ENCODE measurements at places on chromosomes 7 and 10.
A peak's percentile ranks its signal among the peaks of the same experiment; 100 is the strongest.

- DNase-seq: no peak
Observed at GRCh38 chr7:39164887-39165286, 187.2 kb downstream of the POU6F2 start.

DNA sequence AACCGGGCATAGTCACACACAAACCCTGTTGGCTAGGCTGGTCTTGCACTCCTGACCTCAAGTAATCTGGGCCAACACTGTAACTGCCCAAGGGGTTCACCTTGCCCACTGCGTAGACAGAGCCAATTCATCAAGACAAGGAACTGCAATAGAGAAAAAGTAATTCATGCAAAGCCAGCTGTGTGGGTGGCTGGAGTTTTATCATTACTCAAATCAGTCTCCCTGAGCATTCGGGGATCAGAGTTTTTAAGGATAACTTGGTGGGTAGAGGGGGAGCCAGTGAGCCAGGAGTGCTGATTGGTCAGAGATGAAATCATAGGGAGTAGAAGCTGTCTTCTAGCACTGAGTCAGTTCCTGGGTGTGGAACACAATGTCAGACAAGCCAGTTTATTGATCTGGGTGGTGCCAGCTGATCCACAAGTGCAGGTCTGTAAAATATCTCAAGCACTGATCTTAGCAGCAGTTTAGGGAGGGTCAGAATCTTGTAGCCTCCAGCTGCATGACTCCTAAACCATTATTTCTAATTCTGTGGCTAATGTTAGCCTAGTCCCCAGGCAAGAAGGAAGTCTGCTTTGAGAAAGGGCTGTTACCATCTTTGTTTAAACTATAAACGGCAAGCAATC, 15.6 kb upstream of the FXYD4 start:
- peak; percentile 21 for DNase-seq

- DNase-seq: no peak
Observed at GRCh38 chr10:97154162-97154561, 31.6 kb downstream of the SLIT1 start.

GRCh38 chr7:11623093-11623678, 208.8 kb downstream of the THSD7A start:
- DNase-seq: no peak

GRCh38 chr10:81838950-81839349, 36.0 kb upstream of the NRG3 start:
- no peak for DNase-seq

DNA sequence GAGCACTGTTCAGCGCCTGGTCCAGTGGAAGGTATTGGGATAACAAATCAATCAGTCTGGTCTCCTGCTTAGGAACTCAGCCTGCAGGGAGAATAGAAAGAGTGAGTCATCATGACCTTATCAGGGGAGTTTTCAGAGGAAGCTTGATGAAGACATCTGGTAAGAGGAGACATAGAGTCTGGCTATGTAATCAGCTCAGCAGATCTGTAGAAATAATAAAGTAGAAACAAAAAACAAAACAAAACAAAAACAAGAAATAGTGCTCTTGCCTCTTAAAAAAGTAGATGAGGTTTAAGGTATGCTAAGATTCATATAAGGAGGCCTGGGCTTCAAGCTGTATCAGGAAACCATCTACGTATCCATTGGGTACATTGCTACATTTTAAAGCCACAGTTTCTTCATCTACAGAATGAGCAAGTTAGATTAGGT, 14.4 kb downstream of the TAS2R41 start:
- DNase-seq: no peak

DNA sequence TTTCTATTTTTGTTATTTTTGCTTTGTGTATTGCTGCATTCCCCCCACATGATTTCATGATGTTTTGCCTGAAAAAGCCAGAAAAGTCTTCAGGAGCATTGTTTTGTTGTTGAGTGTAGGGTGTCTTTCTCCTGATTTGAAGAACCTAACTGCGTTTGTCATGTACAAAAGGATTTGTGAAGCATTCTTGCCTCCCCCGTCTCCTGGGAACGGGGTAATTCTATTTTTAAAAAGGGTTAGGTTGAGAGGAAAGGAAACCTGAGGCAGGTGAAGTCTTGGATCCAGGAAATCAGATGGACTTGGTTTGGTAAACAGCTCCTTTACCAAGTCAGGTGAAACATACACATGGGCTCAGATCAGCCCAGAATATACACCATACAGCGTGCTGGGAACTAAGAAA, 26.0 kb upstream of the BTBD16 start:
- no peak for DNase-seq

DNA sequence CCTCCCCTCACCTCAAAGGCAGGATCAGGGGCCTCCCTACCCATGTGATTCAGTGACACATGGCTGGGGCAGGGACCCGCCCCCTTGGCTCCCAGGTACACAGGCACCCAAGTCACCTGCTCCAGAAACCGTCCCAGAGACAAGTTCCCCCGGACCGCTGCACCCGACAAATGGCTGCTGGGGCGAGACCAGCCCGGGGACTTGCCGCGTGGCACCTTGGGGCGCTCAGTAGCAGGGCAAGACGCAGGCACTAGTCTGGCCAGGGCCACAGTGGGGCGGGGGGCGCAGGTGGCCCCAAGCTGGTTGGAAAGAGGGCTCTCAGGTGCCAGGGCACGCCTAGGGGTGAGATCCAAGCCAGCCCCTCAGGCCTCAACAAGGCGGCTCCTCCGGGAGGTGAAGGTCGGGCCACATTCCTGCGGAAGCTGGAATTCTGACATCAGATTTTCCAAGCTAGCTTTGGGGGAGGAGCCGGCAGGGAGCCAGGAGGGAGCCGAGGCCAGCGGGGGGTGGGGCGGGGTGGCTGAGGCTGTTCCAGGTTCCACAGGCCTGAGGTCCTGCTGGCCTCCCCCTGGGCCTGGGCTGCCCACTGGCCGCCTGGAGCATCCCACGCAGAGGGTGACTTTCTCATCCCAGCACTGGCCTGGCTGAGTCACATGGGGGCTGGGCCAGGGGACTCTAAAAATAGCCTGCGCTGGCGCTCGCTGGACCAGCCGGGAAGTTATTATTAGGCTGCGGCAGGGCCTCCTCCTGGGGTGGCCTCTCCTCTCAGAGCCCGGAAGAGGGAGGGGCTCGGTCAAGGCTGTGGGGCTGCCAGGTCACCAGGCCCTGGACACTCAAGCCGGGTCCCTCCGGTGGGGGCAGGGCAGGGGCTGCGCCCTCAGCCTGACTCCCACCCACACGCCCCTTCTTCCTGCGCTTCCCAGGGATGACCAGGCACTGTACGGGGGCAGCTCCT, 20.5 kb upstream of the INPP5A start:
- no peak for DNase-seq

- no peak for DNase-seq
Observed at GRCh38 chr7:114414156-114415063, at the start of gene FOXP2. TSS of gene FOXP2 (plus strand) at chr7:114414815. CDS start at chr7:114426512, 11,697 bp downstream.

DNA sequence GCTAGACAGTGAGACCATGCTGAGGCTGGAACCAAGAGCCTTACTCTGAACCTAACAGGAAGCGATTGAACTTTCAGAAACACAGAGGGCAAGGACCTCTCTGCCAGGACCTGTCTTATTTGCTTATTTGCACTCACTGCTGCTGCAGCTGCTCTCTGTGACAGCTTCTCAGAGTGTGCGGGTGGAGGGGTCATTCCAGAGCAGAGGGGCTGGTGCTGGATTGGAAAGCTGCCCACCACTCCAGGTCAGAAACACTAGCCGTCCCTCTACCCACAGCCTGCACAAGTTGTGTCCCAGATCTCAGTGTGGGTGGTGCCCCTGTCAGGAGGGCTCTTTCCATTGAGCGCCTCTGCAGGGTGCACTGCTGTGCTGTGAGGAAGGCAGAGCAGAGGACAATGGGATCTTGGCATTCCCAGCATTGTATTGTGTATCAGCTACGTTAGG, 126.2 kb downstream of the CCNY start:
- no peak for DNase-seq

- DNase-seq: no peak
Observed at GRCh38 chr7:154503962-154504550, 451.9 kb downstream of the DPP6 start.

GRCh38 chr10:17734432-17735080, 17.4 kb upstream of the TMEM236 start:
- no peak for DNase-seq

DNA sequence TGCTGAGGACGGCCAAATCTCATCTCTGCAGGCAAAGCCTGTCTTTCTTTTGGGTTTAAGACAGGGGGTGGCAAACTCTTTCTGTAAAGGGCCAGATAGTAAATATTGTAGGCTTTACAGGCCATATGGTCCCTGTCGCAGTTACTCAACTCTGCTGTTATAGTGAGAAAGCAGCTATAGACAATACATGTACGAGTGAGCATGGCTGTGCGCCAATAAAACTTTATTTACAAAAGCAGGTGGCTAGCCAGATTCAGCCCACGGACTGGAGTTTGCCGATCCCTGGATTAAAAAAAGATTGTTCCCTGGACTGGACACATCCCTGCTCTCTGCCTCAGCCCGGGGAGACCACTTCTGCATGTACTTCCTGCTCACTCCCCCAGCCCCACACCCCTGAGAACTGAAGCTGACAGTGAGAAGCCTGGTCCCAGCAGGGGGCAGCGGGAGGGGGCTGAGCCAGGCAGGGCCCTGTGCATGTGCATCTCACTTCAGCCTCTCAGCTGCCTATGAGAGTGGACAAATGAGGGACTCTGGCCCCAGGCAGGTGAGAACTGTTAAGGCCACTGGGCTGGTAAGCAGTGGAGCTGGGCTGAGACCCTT, 392.4 kb downstream of the PLXNA4 start:
- DNase-seq: no peak

- no peak for DNase-seq
Observed at GRCh38 chr7:80918399-80918798, 452 bp downstream of the SEMA3C start.

- DNase-seq: no peak
Observed at GRCh38 chr10:110979611-110980010, 60.2 kb downstream of the SHOC2 start.

GRCh38 chr7:15813448-15813847, 127.0 kb upstream of the MEOX2 start:
- DNase-seq: no peak

DNA sequence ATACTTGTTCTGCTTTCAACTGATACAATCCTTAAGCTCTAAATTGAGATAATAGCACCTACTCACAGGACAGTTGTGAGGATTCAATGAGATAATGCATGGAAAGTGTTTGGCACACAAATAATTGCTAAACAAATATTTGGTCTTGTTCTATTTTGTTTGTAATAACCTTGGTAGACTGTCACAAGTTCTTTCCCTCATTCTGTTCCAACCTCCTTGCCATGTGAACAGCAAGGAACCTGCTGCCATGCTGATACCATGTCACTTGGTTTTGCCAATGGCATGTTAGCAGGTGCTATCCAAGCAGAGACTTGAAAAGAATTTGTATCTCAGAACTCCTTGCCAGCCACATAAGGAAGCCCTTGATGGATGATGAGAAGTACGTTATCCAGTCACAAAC, 24.8 kb upstream of the TECTB start:
- no peak for DNase-seq

GRCh38 chr7:105164751-105165150, 150.7 kb downstream of the KMT2E start:
- no peak for DNase-seq

- no peak for DNase-seq
Observed at GRCh38 chr7:20816372-20816959, 29.8 kb upstream of the SP8 start.

- DNase-seq: no peak
Observed at GRCh38 chr7:81776948-81777630, 7.2 kb upstream of the HGF start.

DNA sequence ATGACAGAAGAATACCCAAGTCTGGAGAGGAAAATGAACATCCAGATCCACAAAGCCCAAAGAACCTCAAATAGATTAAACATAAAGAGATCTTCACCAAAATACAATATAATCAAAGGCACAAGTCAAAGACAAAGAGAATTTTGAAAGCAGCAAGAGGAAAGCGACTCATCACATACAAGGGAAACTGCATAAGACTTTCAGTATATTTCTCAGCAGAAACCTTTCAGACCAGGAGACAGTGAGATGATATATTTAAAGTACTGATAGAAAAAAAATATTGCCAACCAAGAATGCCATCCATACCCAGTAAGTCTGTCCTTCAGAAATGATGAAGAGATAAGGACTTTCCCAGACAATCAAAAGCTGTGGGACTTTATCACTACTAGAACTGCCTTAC, 81.5 kb upstream of the GALNT17 start:
- DNase-seq: no peak

DNA sequence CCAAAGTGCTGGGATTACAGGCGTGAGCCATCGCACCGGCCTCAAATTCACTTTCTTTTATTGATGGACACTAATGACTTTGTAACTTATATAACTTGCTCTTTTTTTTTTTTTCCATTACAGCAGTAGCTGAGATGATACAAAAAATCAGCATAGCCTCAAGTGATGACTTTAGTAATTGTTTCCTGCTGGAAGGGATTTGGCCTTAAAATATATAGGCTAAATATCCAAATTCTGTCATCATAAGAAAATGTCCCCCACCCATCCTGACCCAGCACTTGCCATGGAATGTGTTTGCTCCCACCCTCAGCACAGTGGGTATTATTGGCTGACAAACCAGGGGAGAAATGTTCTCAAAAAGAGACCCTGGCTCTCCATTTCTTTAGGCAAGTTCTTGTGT, 1264.1 kb upstream of the AUTS2 start:
- no peak for DNase-seq

DNA sequence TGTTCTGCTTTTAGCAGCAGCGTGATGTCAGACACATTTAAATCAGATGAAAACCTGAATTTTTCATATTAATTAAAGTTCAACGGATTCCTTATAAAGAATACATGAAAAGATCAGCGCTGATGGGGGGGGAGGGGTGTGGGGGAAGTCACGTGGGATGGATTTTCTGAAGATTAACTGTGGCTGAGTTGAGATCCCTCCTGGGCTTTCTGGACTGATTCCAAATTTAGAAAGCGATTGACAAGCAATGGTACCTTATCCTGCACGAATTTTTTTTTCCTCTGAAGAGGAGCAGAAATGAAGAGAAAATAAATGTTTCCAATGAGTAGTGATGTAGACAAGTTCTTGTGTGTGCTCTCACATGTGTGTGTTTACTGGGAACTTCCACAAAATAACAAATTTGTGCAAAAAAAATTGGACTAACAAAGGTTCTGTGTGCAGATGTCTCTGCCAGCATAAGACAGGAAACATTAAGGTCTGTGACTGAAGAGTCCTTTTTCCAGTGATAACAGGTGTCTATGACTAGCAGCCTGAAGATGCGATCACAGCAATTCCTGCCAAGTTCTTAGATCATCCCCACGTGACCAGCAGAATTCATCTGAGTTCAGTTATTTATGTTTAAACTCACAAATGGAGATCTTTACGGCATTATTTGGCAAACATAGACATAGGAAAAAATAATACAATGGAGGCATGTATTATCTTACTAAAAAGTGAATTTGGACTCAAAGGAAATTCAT, 585.2 kb upstream of the CELF2 start:
- no peak for DNase-seq

DNA sequence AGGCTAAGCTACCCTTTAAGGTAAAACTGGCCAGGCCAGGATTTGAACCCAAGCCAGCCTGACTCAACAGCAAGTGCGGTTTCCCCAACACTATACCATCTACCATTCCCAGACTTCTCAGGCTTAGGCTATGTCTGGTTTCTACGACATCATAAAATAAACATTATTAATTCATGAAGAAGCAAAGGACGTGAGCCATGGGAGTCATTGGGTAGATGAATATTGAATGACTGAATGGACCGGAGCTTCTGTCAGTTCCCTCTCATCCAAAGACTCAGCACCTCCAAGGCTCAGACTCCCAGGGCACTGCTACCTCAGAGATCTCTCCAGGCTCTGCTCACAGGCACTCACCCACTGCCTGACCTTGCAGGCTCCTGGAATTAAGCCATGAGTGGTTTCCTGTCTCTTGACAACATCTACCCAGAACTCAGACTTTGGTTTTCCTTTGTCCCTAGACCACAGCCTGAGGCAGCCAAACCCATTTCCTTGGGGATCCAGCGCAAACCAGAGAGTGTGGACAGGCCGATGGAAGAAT, 64.6 kb upstream of the STEAP1B start:
- DNase-seq: no peak
